Pancreas (tissue), 10 donors: ENCODE measurements at places on chromosomes 3 and 15.
A peak's percentile ranks its signal among the peaks of the same experiment; 100 is the strongest.

DNA sequence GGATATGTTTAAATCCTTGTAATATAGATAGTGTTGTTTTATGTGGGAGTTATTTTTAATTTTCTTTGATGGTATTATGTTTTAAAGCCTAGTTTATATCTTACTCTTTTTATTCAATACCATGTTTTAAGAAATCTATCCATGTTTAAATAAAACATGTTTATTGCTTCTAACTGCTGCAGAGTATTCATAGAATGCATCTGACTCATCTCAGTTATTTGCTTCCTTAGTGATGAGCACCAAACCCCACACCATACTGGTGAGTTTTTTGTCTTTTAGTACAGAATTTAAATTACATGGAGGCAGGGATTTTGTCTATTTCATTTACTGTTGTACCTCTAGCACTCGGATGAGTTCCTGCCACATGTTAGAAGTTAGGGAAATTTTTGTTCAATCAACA, 209.2 kb downstream of the NSUN3 start:
- no peak for DNase-seq

GRCh38 chr15:99328106-99329072, 77.1 kb downstream of the LRRC28 start:
- no peak for DNase-seq

DNA sequence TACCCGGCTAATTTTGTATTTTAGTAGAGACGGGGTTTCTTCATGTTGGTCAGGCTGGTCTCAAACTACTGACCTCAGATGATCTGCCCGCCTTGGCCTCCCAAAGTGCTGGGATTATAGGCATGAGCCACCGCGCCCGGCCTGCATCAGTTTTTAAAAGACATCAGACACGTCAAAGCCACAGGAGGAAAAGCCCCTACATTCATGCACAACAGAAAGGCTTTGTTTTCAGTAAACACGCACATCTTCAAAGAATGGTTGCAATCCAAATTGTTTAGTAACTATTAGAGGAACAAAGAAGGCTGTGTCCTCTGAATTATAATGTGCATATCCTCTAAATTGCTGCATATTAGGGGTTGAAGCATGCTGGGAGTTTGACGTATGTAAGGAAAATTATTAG, 53.3 kb downstream of the BTD start:
- DNase-seq = no peak

DNA sequence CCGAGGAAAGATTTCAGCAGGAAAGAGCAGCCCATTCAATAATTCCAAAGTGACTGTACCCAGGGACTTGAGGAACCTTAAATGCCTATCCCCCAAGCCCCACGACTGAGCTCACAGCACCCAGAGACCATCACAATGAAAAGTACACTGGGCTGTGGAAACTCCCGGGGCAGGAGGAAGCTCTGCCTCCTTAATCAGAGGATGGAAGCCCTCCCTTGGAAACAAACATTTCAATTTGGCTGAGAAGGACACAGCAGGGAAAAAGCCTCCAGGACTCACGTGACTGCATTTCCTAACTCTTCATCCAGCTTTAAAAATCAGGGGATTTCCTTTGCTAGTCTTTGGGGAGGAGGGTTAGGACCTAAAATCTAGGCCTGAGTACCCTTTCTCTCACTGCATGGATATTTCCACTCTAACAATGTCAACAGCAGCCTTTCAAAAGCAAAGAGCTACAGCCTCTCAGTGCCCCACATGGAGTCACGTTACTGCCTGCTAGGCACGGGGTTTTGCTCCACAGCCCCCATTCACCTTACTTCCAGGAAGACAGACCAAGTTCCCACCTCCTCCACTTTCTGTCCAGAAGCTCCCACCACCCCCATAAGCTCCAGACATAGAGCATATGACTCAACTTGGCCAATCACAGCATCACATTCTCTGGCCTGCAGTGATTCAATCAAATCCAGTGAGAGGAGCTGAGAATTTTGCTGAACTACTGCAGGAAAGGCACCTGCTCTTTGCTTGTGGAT, 68.9 kb upstream of the WNT5A start:
- no peak for DNase-seq

GRCh38 chr15:99909592-99910295, 176.5 kb upstream of the LYSMD4 start:
- DNase-seq = no peak

DNA sequence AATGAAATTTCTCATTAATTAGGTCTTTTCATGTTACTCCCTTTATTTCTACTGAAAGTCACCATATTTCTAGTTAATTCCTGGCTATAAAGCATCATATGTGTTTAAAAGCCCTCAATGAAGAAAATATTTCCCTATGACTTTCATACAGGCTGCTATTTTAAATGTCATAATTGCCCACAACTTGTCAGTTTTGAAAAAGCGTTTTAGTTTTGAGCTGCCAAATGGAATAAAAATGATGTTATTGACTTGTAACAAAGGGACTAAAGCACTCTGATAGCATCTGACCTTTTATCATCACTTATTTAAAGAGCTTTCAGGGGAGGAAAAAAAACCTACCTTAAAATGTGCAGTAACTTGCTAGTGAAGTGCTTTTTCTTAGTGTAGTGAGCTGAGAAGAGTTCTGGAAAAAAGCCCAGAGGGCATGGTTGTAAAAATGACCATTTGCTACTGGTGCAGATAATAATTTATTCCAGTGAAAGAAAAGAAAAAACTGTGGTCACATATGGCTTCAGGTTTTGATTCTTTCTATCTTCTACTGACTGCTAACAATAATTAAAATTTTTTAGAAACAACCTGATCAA, 877.2 kb downstream of the CADM2 start:
- no peak for DNase-seq

DNA sequence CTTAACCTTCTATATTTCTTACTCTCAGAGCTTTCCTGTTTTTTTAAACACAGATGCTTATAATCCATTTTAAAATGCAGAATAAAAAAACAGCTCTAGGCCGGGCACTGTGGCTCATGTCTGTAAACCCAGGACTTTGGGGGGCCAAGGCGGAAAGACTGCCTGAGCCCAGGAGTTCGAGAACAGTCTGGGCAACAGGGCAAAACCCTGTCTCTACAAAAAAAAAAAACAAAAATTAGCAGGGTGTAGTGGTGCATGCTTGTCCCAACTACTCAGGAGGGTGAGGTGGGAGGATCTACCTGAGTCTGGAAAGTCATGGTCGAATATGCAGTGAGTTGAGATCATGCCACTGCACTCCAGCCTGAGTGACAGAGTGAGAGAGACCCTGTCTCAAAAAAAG, 15.5 kb downstream of the SMARCC1 start:
- no peak for DNase-seq

- no peak for DNase-seq
Measured at GRCh38 chr3:98433764-98434163, 29.2 kb upstream of the OR5K1 start.

- peak; percentile 69 for DNase-seq
Measured at GRCh38 chr3:13078163-13078905, 5.1 kb upstream of the IQSEC1 start.
